NCI-H1092 (cell line): ENCODE measurements at places on chromosomes 4 and X.

- DNase-seq: no peak
Measured at GRCh38 chr4:28621591-28621990, 1761.0 kb downstream of the STIM2 start.

- no peak for DNase-seq
Measured at GRCh38 chrX:54090880-54091279, 46.6 kb upstream of the PHF8 start.

DNA sequence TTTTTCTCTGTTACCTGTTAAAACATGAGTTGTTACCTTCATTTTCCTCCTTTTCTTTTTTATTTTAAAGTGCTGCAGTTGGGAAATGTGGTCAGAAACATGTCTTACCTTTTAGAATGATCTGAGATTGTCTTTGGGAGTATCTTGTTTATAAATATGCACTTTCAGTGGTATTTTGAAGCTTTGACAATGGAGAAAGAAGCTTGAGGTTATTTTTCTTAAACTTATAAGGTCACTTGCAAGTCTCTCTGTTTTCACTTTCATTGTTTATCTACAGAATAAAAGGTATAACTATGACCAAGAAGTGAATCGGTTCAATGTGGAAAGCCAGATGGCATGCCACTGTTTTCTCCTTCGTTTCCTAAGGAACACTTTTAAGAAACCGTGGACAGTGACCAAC is 167.5 kb upstream of the SLC7A11 start:
- DNase-seq: no peak

DNA sequence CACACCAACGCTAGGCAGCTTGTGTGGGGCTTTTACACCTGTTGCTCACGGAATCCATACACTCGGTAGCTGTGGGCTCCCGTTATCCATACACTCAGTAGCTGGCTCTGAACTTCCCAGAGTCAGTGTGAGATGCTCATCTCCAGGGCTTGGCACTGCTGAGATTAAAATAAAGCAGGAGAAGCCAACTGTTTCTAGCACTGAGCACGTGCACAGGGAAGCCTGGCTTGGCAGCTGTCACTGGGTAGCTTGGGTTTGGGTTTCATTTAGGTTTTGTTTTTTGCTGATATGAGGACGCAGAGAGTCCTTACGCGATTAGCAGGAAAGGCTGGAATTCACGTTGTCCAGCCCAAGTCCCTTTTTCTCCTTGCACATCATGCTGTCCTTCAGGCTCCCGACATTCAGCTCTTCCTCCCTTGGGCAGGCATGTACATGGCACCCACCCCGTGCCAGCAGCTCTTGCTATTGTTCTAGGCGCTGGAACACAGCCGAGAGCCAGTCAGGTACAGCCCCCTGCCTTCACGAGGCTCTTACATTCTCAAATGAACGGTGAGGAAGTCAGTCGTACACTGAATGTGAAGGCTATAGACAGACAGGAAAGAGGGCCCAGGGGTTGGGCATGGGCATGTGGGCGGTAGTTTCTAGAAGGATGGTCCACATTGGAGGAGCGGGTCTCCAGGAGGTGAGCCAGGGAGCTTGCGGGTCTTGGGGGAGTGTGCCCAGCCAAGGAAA is 25.9 kb downstream of the NSG1 start:
- DNase-seq: no peak

DNA sequence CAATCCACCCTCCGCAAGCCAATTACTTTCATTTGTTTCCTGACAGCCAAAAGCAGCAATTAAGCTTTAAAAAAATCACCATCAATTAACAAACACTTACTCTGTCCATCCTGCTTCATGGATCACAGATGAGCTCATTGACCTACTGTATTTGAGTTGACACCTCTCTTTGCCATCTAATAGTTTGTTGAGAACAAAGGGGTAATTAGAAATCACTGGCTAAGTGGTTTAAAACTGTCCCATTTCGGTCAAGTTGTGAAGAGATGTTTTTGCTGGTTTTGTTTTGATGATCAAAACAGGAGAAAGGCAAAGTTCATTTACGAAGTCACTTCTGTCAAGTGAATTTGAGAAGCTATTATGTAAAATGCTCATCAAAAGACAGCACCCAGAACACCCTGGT is 10.4 kb downstream of the SH3KBP1 start:
- no peak for DNase-seq

GRCh38 chr4:149997881-149998421 is 80.3 kb upstream of the DCLK2 start:
- DNase-seq: no peak
